Body of pancreas (tissue), 4 donors: ENCODE measurements at places on chromosomes 3 and 15. TPM values are rescaled to one million over a fixed set of nuclear protein-coding genes. Genes with fewer than 3 reads are reported as not detected.

DNA sequence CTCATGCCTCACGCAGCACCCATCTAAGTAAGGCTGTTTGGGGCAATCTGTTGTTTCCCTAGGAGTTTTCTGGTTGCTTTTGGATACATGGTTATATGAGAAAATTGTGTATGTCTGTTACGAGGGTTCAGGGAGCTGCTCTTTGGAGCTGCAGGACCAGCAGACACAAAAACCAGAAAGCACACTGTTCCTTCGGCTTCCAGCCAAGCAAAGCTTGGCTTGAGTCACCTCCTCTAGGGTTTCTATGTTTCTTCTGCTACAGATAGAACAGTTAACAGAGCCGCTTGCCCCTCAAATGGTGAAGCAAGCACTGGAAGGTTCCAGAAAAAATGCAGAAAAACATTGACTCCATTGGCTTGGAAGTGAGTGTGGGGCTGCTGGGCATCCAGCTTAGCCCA is 49.2 kb upstream of the CTDSPL start:
- no peak overlapping the region for H3K4me3 ChIP-seq
- no peak for DNase-seq
- no peaks in the 10 kb centered on the region for H3K27me3 ChIP-seq

Gene ASTE1
- total RNA-seq, result 3.4 TPM

Gene PLS1
- 21.8 TPM for total RNA-seq

Gene SPRED1
- total RNA-seq, result 11.7 TPM

DNA sequence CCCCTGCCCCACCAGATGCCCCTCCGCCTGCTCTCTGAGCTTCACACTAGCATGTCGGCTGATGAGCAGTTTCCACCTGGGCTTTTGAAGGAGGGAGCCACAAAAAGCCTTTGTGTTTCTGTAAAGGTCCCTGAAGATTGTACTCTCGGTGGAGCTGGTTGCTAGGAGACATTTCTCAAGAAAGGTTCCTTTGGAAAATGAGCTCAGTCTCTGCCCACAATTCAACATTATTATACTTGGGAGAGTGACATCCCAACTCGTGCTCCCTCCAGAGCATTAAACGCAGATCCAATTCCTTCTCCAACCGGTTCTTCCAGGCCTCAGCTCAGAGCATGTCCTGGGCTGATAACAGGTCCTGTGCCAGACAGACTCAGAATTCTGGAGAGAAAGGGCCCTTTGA is 26.8 kb upstream of the FAM107A start:
- no peak overlapping the region for H3K27ac ChIP-seq
- DNase-seq, result no peak
- no peaks in the 10 kb centered on the region for H3K27me3 ChIP-seq
- peaks cover 9% of the 10 kb centered on the region for H3K4me1 ChIP-seq
- no peak overlapping the region for H3K4me3 ChIP-seq

DNA sequence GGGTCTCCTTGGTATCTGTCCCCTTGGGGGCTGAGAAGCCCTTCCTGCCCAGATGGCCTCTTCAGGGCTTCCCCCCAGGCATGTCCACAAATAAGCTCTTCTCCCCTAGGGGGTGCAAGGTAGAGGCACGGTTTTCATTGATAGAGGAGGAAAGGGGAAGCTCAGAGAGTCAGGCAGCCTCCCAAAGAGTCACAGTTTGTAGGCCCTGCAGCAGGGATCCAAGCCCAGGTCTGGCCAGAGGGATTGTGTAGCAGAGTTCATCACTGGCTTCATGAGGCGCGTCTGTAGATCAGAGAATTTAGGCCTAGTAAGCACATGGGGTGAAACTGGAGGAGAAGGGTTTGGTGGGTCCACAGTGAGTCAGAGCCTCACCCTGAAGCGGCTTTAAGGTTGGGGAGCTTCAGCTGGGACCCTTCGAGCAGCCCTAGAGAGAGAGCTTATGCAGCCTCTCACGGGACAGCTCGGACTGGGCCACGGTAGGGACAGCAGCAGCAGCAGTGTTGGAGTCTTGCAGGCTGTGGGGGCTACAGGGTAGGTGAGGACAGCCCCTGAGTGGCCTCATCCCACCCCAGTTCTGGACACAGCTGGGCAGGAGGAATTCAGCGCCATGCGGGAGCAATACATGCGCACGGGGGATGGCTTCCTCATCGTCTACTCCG is 37.5 kb upstream of the ESYT3 start:
- H3K4me1 ChIP-seq, result peaks cover 7% of the 10 kb centered on the region
- H3K36me3 ChIP-seq, result no peaks in the 10 kb centered on the region
- H3K27ac ChIP-seq, result no peak overlapping the region
- no peak for DNase-seq
- H3K27me3 ChIP-seq, result no peaks in the 10 kb centered on the region
- no peak overlapping the region for H3K4me3 ChIP-seq

DNA sequence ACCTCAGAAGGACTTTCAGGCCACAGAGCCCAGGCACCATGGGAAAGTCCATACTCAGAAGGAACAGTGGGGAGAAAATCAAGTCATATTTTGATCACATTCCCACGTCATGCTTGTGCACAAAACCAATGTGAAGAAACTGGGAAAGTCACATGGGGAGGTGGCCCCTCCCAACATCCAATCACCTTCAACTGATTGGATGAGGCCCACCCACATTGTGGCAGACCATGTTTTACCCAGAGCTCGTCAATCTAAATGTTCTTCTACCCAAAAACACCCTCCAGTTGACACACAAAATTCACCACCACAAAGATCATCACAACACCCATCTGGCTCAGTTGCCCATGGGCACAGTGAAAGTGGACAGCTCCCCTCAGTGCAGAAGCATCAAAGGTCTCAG is 248.2 kb upstream of the IGF1R start:
- H3K4me1 ChIP-seq, result no peaks in the 10 kb centered on the region
- DNase-seq, result no peak
- H3K27me3 ChIP-seq, result no peaks in the 10 kb centered on the region
- no peak overlapping the region for H3K27ac ChIP-seq
- no peaks in the 10 kb centered on the region for H3K36me3 ChIP-seq
- H3K4me3 ChIP-seq, result no peak overlapping the region

DNA sequence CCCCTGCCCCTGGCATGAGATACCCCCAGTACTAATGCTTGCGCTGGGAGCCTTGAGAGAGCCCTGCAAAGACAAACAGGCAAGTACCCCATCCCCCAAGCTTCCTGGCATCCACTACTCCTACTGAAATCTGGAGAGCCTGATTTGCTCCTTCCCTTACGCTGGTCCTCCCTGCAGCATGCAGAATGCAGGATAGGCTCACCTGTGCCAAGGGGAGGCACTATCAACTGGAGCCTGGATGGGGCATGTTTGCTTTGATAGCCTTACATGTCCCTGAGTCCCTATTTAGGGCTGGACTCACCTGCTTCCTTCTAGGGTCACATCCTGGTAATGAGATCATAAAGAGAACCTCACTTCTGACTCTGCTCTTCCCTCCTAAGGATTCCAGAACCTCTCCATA is 42.9 kb downstream of the RAB11A start:
- no peaks in the 10 kb centered on the region for H3K36me3 ChIP-seq
- DNase-seq, result no peak
- peaks cover 31% of the 10 kb centered on the region for H3K4me1 ChIP-seq
- H3K27me3 ChIP-seq, result no peaks in the 10 kb centered on the region
- H3K4me3 ChIP-seq, result no peak overlapping the region

Gene SPSB4
- 18.2 TPM for total RNA-seq

Gene LPCAT4
- total RNA-seq, result 13.5 TPM

GRCh38 chr3:78867409-78868372 is 900.1 kb downstream of the ROBO1 start:
- no peak overlapping the region for H3K27ac ChIP-seq
- no peaks in the 10 kb centered on the region for H3K27me3 ChIP-seq
- H3K36me3 ChIP-seq, result no peaks in the 10 kb centered on the region
- no peak overlapping the region for H3K4me3 ChIP-seq
- DNase-seq, result no peak
- H3K4me1 ChIP-seq, result no peaks in the 10 kb centered on the region

- H3K27ac ChIP-seq, result peak overlapping the region; percentile 90
- H3K27me3 ChIP-seq, result no peaks in the 10 kb centered on the region
- H3K36me3 ChIP-seq, result no peaks in the 10 kb centered on the region
- H3K4me1 ChIP-seq, result peaks cover 83% of the 10 kb centered on the region
Observed at GRCh38 chr15:90063770-90064247, 38.5 kb downstream of the IDH2 start.

Gene CASR
- 11.9 TPM for total RNA-seq

DNA sequence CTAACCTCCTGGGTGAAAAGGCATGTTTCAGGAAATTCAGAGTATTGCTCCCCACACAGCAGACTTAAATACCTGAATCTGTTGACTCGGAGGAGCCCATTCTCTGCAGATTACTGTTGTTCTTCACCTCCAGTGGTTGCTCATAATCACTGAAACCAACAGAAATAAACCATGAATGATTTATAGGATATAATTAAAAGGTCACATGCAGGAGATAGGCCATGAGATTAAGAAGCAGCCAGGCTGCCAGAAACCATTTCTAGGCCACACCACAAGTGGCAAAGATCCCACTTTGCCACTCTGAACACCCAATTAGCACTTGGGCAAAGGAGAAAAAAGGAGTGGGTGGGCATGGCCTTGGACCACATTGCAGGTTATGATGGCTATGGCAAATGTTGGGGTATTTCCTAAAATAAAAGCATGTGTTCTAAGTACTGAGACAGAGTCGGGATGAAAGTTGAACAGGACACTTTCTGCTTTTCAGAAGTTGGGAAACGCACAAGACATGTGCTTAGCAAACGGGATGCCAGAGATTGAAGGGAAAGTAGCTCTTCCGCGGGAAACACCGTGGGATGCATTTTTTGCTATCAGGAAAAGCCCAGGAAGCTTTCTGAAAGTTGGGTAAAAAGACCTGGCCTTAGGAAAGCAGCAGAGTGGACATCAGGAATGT is 1.5 kb downstream of the CDC25A start:
- H3K4me1 ChIP-seq, result peaks cover 15% of the 10 kb centered on the region
- no peaks in the 10 kb centered on the region for H3K27me3 ChIP-seq
- H3K27ac ChIP-seq, result no peak overlapping the region
- H3K4me3 ChIP-seq, result no peak overlapping the region
- H3K36me3 ChIP-seq, result no peaks in the 10 kb centered on the region

GRCh38 chr3:54771050-54771449 is 156.8 kb downstream of the LRTM1 start:
- no peak overlapping the region for H3K27ac ChIP-seq
- no peak for DNase-seq
- no peaks in the 10 kb centered on the region for H3K36me3 ChIP-seq
- no peaks in the 10 kb centered on the region for H3K27me3 ChIP-seq
- H3K4me3 ChIP-seq, result no peak overlapping the region
- no peaks in the 10 kb centered on the region for H3K4me1 ChIP-seq

Gene SLC22A14
- total RNA-seq, result not detected

Gene MESP2
- not detected for total RNA-seq

- H3K36me3 ChIP-seq, result no peaks in the 10 kb centered on the region
- no peak for DNase-seq
- H3K4me3 ChIP-seq, result no peak overlapping the region
Observed at GRCh38 chr3:103862415-103862814, 1427.6 kb downstream of the ZPLD1 start.

GRCh38 chr3:119580067-119580760 is 922 bp downstream of the ADPRH start:
- no peak for DNase-seq
- H3K4me3 ChIP-seq, result peak overlapping the region; percentile 26
- H3K4me1 ChIP-seq, result peaks cover 18% of the 10 kb centered on the region
- H3K27ac ChIP-seq, result peak overlapping the region; percentile 92
- H3K27me3 ChIP-seq, result no peaks in the 10 kb centered on the region
- no peaks in the 10 kb centered on the region for H3K36me3 ChIP-seq

GRCh38 chr3:143241481-143241951 is 121.9 kb downstream of the CHST2 start:
- no peaks in the 10 kb centered on the region for H3K4me1 ChIP-seq
- DNase-seq, result no peak
- no peak overlapping the region for H3K27ac ChIP-seq
- no peak overlapping the region for H3K4me3 ChIP-seq

Gene HCN4
- 0.78 TPM for total RNA-seq

DNA sequence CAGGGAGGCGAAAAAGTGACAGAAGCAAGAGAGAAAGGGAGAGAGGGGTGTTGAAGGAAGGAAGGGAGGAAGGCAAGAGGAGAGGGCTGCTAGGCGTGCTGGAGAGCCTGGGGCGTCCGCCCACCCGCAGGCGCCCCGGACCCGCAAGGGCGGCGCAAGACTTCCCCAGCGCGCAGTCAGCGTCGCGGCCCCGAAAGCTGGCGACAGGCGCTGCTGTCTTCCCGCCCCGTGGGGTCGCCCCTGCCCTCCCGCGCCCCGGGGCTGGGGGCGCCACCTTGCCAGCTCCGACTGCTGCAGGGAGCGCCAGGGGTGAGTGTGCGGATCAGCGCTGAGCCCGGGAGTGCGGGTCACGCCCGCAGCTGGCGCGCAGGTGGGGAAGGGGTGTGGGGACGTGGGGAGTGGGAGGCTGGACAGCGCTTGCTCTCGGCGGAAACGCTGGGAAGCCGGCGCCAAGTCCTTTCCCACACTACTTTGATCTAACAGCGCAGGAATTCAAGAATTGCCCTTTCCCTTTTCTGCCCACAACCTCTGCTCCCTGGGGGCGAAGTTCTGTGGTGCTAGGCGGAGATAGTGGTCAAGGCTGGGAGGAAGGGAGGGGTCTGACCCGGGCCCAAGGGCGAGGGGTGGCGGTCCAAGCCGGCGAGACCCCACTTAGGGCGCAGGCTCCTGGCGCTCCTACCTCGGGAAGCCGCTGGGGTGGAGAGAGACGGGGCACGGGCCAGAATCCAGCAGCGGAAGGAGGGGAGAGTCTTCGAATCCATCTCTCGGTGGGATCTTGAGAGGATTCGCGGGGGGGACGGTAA is 266.1 kb downstream of the CGGBP1 start:
- no peaks in the 10 kb centered on the region for H3K36me3 ChIP-seq
- H3K27me3 ChIP-seq, result peaks cover 4% of the 10 kb centered on the region
- no peak for DNase-seq
- peaks cover 16% of the 10 kb centered on the region for H3K4me1 ChIP-seq

Gene OIP5
- total RNA-seq, result not detected

- no peaks in the 10 kb centered on the region for H3K27me3 ChIP-seq
- H3K27ac ChIP-seq, result no peak overlapping the region
- peaks cover 19% of the 10 kb centered on the region for H3K36me3 ChIP-seq
- no peaks in the 10 kb centered on the region for H3K4me1 ChIP-seq
Observed at GRCh38 chr3:180961087-180961486, 28.4 kb downstream of the DNAJC19 start.
